ENCODE measurements at places on chromosomes 13 and 19. TPM values are rescaled to one million over a fixed set of nuclear protein-coding genes. Genes with fewer than 3 reads are reported as not detected.

Gene APOC1
- total RNA-seq, result 54.4 TPM

Gene TMEM147
- total RNA-seq, result 118 TPM

Gene IFI30
- total RNA-seq, result 13.4 TPM

Gene ZNF433
- total RNA-seq, result 10.1 TPM

Gene TSHZ3
- 3.2 TPM for total RNA-seq

Measured in suprapubic skin (tissue), 4 donors.